CD14-positive monocyte (primary cell): ENCODE measurements at places on chromosomes 11 and 22.

DNA sequence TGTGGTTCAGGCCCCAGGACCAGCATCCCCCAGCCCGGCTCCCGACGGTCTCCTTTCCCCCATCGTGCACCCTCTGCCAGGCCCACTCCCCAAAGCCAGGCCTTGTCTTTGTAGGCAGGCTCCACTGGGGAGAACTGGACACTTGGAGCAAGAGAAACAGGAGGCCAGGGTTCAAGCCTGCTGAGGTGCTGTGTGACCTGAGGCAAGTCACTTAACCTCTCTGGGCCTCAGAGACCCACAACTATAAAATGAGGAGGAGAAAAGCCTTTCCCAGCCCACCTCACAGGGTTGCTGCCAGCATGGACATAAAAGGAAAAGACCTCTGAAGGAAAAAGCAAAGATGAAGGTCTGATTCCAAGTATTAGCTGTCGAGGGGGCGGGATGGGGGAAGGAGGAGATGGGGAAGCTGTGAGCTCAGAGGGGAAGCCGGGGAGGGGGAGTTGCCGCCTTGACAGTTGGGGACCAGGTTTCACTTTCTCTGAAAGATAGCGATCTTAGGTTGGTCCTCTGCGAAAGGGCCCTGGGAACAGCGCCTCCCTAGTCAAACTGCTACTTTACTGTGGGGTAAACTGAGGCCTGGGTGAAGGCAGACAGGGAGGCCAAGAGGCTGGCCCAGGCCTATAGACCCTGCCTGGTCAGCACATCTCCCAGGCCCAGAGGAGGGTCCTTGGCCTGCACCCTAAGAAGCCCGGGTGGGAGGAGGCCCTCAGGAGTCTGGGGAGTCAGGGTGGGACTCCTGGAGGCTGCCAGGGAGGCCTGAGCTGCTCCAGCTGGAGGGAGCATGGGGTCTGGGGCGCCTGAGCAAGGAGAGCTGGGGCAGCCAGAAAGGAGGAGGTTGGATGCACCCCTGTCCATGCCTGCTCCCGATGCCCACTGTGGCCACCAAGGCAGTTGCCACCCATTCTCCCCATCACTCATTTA lies 991 bp upstream of the OSM start:
- DNase-seq, result peak; percentile 88

DNA sequence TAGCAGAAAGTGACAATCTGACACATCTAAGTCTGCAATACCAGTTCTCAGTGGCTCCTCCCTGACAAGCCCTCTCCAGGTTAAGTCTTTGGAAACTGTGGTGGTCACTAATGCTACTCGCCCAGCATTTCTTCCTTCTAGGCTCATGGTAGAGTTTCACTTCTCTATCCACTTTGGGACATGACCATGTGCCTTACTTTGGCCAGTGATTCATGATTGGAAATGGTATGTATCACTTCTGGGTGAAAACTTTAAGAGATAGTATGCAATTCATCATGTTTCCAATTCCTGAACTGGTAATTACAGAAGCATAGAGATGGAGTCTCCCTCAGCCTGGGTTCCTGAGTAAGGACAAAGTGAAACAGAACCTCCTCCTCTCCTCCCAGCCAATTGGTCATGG lies 151.5 kb upstream of the LMO1 start:
- DNase-seq, result peak; percentile 7

DNA sequence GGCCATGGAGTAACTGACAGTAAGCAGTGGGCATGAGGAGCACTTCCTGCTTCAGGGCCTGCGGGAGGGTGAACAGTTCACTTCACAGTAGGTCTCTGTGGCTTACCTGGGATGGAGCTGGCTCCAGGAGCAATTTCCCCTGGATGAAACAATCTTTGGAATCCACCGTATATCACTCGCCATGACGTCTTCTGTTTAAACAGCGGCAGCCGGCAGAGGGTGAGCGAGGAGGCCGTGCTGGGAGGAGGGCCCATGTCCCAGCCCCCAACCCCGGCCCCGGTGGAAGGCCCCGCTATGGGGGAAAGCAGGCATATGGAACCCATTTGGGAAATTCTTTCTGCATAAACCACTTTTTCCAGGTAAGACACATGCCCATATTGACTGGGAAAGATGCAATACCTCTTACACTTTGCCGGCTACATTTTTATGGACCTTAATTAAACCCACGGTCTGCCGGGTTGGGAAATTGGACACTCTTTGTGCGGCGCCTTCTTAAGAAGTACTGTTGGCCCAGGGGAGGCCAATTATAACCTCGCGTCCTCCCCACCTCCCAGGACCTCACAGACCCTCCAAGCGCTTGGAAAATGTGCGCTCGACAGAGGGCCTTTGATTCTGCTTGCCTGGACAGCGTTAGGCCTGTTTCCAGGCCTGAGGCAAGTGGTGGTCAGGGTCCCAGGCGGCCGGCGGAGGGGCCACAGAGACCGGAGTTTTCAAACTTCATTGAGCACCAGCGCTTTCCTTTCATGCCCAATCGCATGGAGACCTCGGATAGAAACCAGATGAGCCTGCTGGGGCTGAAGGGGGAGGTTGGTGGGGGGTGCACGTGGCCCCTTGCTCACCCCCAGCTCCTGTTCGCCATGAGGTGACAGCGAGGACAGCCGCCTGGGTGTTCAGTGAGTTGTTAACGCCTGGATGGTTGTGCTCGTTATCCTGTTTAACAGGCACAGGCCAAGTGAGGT lies 40.4 kb downstream of the SMIM38 start:
- no peak for DNase-seq

GRCh38 chr22:49793296-49793695 lies 34.4 kb downstream of the BRD1 start:
- DNase-seq, result no peak

- DNase-seq, result no peak
These were observed 177.2 kb upstream of the MTMR2 start for GRCh38 chr11:96101146-96101545.

DNA sequence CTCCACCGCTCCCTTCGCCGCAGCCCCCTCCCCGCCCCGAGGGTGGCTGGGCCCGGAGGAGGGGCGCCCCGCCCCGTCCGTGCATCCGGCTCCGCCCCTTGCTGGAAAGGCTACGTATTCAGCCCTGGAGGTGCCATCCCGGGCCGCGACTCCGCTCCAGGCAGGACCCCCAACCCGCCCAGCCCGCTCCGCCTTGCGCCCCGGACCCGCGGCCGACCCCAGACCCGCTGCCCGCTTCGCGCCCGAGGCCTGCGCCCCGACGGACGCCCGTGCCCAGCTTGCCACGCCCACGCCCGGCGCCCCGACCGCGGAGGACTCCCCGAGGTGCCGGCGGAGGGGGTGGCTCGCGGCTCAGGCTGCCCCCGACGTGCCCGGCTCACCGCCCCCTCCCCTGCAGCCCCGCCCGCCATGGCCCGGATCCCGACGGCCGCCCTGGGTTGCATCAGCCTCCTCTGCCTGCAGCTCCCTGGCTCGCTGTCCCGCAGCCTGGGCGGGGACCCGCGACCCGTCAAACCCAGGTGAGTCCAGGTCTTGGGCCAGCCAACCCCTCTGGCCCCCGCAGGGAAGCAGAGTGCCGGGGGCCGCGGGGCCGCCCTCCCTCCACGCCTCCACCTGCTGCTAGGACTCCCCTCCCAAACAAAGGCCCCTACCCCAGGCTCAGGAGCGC lies at the start of gene ADM2:
ADM2 (plus strand) TSS at position 104 of the 667 bp plus-strand sequence; CDS start at position 409, 305 bp downstream.
- no peak for DNase-seq

GRCh38 chr11:30741039-30741550 lies 154.9 kb upstream of the MPPED2 start:
- DNase-seq, result no peak

DNA sequence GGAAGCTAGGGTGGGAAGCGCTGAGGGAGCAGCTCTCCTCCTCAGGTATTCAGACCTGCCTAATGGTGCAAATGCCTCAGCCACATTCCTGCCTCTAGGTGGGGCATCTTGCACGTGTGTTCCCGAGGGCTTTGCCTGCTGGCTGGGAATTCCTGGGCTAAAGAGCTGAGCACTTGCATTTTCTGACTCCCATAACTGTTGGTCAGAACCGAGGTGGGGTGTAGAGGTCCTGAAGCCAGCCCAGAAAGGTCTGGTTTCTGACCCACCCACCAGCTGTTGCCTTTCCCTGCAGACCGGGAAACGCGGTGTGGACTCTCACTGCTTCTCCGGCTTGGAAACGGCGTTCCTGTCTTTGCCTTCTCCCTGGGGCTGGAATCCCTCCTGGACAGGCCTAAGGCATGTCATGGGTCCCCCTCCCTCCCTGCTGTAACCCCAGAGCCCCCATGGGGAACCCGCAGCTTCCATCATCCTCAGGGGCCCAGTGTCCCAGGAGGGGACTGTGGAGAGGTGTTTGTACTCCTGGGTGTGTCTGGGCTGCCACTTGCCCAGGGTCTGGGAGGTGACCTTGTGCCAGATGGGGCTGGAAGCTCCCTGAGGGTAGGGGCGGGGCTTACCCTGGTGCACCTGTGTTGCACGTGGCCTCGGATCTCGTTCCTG lies 24.0 kb upstream of the SMIM38 start:
- no peak for DNase-seq

DNA sequence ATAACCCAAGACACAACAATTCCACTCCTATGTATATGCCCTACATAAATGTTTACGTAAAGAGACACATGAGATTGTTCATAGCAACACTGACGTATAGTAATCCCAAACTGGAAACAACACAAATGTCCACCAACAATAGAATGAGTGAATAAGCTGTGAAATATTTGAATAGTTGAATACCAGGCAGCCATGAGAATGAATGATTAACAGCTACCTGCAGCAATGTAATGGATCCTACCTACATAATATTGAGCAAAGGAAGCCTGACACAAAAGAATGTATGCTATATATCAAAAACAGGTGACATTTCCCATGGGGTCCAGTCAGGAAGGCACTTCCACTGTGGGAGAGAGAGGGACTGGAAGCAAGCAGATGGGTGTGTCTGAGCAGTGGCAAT lies 92.8 kb upstream of the LINC01488 start:
- DNase-seq, result no peak

DNA sequence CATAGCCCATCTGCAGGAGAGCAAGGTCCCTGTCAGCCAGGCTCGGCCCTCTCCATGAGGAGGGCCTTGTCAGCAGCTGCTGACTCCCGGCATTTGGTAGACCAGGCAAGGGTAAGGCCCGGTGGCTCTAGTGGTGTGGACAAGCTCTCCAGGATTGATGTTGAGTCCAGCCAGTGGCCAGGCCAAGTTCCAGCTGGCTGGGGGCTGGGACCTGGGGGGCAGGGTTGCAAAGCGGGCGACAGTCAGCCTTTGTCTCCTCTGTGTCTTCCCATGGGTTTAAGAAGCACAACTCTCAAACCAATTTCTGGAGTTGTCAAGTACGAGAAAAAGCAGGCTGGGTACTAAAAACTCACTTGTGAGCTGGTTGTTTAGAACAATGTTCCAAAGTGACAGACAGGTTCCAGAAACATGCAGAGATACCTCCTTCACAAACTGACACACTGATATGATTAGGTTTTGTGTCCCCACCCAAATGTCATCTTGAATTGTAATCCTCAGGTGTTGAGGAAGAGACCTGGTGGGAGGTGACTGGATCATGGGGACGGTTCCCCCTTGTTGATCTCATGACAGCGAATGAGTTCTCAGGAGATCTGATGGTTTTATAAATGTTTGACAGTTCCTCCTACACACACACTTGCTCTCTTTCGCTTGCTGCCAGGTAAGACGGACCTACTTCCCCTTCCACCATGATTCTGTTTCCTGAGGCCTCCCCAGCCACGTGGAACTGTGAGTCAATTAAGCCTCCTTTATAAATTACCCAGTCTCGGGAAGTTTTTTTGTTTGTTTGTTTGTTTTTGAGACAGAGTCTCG lies 52.3 kb upstream of the SERPIND1 start:
- no peak for DNase-seq

DNA sequence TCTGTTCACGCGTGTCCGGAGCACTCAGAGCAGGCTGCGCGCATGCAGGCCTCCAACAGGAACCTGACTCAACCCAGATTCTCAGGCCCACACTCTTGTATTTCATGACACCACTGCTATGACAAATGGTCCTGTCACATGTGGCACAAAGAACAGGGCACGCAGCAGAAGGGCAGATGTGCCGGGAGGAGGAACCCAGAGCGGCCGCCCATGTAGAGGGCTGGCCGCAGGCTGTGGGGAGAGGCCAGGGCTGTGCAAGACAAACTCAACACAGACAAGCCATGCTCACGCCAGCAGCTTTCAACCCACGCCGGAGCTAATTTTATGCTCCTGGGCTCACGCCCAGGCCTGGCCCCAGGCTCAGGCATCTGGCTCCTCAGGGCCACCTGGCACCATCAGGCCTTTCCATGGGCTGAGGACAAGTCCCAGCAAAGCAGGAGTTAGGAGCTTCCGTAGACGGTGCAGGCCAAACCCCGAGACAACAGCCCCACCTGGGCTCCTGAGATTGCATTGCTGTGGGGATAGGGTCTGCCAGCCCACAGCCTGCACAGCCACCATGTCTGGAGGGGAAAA lies 40.0 kb downstream of the DUSP8 start:
- DNase-seq, result no peak

- DNase-seq, result no peak
These were observed 7.8 kb upstream of the PVALB start for GRCh38 chr22:36824655-36825054.

DNA sequence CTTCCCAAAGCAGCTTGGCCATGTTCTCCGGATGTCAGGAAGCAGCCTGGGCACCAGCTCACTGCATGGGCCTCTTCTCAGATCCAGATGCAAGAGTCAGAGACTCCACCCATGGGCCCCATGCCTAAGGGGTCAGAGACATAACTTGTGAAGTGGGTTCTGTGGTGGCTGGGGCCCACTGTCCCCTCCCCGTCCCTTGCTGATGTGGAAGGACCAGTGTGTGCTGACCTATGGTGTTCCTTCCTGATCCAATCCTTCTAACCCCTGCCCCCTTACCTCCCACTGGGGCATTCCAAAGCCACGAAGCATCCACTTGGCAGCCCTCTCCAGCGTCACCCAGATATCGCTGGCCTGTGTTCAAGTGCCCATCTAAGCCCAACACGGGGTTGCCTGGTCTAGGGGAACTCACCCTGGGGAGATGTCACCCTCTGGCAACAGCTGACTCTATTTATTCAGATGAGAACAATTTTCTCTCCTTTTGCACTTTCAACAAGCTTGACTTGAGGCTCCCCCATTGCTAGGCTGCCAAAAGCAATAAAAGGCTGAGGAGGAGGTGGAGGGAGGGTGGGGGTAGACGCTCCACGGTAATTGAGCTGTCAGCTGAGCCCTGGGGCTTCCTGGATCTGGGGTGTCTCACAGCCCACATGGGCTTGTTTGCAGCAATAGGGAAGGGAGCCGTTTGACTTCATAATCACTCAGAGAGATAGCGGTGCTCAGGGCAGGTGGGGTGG lies 158.5 kb downstream of the ADAMTS15 start:
- DNase-seq, result no peak

GRCh38 chr22:35274154-35274871 lies 17.0 kb downstream of the HMGXB4 start:
- no peak for DNase-seq

DNA sequence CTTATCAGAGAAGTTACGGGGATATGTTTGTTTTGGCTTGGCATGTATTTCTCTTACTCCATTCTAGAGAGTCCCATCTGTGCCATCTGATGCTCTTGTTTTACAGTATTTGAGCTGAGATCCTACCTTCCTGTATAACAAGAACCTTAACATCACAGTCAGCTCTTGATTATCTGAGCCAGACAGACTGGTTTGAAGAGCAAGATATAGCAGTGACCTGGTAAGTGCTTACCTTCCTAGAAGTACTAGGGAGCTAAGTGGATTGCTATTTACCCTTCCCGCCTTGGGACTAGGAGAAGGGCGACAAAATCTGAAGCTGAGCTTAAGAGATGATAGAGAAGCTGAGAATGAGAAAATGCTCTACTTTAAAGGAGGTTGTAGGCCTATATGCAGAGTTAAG lies 235.3 kb downstream of the CSNK2A3 start:
- DNase-seq, result no peak

- no peak for DNase-seq
These were observed 37.6 kb upstream of the BIRC3 start for GRCh38 chr11:102279641-102280170.
